ENCODE measurements at places on chromosomes 12 and 14.

GRCh38 chr12:107780298-107780697 is 5.8 kb downstream of the ASCL4 start:
- no peak for DNase-seq

DNA sequence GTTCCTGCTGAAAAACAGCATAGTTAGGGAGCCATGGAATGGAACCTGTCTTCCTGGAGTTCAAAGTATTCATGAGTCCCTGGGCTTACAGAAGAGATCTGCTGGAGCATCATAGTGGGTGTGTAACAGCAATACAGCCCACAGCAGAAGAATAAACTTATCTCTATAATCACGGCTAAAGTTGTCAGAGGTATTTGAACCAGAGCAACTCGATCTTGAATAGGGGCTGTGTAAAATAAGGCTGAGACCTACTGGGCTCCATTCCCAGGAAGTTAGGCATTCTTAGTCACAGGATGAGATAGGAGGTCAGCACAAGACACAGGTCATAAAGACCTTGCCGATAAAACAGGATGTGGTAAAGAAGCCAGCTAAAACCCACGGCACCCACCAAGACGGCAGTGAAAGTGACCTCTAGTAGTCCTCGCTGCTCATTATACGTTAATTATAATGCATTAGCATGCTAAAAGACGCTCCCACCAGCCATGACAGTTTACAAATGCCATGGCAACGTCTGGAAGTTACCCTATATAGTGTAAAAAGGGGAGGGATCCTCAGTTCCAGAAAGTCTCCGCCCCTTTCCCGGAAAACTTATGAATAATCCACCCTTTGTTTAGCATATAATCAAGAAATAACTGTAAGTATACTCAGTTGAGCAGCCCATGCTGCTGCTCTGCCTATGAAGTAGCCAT is 223.4 kb downstream of the PCNX1 start:
- no peak for DNase-seq

- DNase-seq: no peak
Observed at GRCh38 chr12:68121143-68121542, 38.4 kb downstream of the IFNG start.

GRCh38 chr14:68689511-68689910 is 103.4 kb downstream of the ZFP36L1 start:
- DNase-seq: no peak

- DNase-seq: no peak
Observed at GRCh38 chr14:104753528-104754212, 723 bp downstream of the SIVA1 start.

- DNase-seq: no peak
Observed at GRCh38 chr14:102063808-102064429, 22.9 kb downstream of the HSP90AA1 start.

- DNase-seq: no peak
Observed at GRCh38 chr14:27672047-27672446, 1074.2 kb upstream of the NOVA1 start.

All from ecto neural progenitor cell (in vitro differentiated cells).